Central memory CD8-positive, alpha-beta T cell (primary cell): ENCODE measurements at places on chromosomes 12 and 14.

GRCh38 chr14:36649872-36650650 lies 11.6 kb upstream of the PAX9 start:
- no peak for DNase-seq

GRCh38 chr12:82740129-82741000 lies 53.7 kb downstream of the TMTC2 start:
- DNase-seq = no peak

DNA sequence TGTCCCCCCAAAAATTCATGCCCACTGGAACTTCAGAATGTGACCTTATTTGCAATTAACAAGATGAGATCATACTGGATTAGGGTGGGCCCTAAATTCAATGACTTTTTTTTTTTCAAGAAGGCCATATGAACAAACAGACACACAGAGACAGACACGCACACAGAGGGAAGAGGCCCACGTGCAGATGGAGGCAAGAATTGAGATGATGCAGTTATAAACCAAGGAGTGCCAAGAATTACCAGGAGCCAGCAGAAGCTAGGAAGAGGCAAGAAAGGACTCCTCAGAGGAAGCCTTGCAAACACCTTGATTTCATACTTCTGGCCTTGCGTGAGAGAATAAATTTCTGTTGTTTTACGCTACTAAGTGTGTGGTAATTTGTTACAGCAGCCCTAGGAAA lies 33.4 kb downstream of the NELL2 start:
- no peak for DNase-seq

GRCh38 chr14:71430678-71431376 lies 501.4 kb upstream of the RGS6 start:
- no peak for DNase-seq

DNA sequence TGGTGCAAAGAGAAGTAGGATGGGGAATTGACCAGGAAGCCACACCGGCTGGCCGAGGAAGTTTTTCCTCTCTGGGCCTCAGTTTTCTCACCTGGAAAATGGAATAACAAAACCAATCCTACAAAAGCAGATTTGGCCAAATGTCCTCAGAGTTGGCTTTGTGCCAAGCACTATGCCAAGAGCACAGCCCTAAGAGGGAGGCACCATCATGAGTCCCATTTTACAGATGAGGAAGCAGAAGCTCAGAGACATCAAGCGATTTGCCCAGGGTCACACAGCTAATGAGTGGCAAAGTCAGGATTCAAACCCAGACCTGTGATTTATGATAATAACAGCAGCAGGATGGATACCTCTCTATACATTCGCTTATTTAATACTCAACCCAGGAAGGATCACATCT lies 27.3 kb downstream of the RASAL1 start:
- DNase-seq = no peak

DNA sequence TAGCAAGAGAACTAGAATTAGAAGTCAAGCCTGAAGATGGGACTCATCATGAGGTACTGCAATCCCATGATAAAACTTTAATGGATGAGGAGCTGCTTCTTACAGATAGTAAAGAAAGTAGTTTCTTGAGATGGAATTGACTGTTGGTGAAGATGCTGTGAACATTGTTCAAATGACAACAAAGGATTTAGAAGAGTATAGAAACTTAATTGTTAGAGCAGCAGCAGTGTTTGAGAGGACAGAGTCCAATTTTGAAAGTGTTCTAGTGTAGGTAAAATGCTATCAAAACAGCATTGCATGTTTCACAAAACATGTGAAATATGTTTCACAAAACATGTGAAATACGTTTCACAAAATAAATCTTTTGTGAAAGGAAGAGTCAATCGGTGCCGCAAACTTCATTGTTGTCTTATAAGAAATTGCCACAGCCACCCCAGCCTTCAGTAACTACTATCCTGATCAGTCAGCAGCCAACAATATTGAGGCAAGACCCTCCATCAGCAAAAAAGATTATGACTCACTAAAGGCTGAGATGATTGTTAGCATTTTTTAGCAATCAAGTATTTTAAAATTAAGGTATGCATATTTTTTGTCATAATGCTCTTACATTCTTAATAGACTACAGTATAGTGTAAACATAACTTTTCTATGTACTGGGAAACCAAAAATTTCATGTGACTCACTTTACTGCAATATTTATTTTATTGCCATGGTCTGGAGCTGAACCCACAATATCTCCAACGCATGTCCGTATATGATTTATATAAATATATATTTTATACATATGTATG lies 173.4 kb upstream of the BMP4 start:
- no peak for DNase-seq

GRCh38 chr12:123111498-123112165 lies 39.3 kb downstream of the PITPNM2 start:
- DNase-seq = no peak

DNA sequence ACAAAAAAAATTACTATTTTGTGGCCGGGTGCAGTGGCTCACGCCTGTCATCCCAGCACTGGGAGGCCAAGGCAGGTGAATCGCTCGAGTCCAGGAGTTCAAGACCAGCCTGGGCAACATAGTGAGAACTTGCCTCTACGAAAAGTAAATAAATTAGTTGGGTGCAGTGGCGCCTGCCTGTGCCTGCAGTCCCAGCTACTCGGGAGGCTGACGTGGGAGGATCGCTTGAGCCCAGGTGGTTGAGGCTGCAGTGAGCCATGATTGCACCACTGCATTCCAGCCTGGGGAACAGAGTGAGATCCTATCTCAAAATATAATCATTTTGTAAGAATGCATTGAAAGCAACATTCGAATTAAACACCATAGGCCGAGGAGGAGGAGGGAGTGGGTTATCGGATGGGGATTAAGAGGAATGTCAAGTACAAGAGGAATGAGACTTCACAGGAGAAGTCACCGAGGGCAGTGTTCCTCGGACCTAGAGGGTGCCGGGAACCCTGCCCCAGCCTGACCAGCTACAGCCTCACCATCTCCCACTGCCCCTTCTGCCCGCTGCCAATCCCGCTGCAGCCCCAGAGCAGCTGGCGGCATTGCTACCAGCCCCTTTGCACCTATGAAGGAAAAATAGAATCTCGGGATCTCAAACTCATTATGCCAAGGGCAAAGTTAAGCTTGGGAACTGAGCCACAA lies 32.6 kb upstream of the AACS start:
- no peak for DNase-seq

GRCh38 chr14:77271113-77271710 lies at the start of gene NGB:
NGB (minus strand) TSS chr14:77271206; CDS start chr14:77270937, 269 bp downstream.
- DNase-seq = no peak

- no peak for DNase-seq
Observed at GRCh38 chr12:111686574-111687105, 787 bp downstream of the ACAD10 start.

DNA sequence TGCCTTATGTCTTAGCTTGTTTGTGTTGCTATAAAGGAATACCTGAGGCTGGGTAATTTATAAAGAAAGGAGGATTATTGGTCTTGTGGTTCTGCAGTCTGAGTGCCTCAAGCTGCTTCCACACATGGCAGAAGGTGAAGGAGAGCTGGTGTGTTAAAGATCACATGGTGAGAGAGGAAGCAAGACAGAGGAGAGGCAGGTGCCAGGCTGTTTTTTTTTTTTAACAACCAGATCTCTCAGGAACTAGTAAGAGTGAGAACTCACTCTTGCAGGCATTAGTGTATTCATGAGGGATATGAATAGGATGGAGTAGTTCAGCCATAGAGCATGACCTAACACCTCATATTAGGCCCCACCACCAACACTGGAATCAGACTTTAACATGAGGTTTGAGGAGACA lies 123.4 kb downstream of the CMAS start:
- no peak for DNase-seq

GRCh38 chr14:44317441-44317746 lies 189.7 kb downstream of the FSCB start:
- DNase-seq = no peak

- no peak for DNase-seq
Observed at GRCh38 chr12:62317017-62317416, 56.8 kb downstream of the USP15 start.

- DNase-seq = no peak
Observed at GRCh38 chr12:130981074-130981742, 27.5 kb downstream of the ADGRD1 start.

DNA sequence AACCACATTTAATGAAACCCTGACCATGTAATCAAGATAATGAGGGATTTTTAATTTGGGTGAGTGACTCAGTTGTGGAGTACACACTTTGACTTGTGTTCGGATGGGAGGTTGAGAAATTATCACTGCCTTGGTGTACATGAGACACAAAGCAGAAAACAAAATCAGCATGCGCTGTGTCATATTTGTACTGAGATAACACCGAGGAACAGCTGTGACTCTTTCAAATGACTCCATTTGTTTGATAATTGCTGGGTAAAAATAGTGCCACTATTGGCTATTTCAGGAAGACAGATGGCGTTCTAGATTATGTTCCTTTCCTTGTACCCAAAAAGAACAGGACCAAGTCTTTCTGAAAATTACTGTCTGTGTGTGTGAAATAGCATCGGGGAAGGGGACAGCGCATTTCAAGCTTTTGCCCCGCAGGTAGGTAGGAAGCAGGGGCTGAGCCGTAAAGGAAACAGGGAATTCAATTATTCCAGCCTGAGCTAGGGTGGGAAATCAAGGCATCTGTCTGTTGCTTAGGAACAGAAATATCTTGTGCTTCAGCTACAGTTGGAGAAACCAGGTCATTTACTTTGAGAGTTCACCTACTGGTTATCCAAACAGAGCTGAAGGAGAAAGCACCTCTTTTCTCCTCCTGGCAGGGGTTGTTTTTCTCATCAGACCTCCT lies 114.3 kb downstream of the SNAPC1 start:
- DNase-seq = no peak

GRCh38 chr12:42666671-42667243 lies 77.2 kb upstream of the PRICKLE1 start:
- no peak for DNase-seq

GRCh38 chr12:90945070-90945649 lies 9.8 kb downstream of the CCER1 start:
- DNase-seq = no peak

- DNase-seq = no peak
Observed at GRCh38 chr12:6377667-6377994, 2.3 kb upstream of the SCNN1A start.

DNA sequence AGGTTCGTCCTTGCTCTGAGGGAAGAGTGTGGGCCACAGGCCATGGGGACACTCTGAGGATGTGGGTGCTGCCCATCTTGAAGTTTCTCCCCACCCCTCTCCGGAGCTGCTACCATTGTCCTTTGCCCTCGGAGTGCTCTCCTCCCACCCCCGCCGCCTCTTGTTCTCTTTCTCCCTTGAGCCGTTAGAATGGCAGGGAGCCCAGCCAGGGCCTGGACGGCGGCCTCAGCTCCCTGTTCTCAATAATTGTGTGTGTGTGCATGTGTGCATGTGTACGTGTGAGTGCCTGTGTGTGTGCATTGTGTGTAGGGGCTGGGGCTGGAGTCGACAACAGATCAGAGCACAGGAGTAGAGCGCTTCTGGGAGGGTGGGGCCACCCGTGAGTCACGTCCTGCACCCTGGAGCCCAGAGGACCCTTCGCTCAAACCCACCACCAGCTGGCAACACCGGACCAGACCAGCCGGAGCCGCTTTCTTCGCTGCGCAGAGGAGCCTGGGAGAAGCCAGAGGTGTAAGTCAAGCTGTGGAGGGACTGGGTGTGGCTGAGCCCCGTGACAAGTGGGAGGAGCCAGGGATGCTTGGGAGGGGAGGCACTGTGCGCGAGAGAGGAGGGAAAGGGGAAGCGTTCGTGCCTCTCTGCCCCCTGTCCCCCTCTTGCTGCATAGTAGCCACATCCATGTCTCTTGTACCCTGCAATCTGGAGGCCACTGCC lies 25.9 kb upstream of the KCNA5 start:
- no peak for DNase-seq

DNA sequence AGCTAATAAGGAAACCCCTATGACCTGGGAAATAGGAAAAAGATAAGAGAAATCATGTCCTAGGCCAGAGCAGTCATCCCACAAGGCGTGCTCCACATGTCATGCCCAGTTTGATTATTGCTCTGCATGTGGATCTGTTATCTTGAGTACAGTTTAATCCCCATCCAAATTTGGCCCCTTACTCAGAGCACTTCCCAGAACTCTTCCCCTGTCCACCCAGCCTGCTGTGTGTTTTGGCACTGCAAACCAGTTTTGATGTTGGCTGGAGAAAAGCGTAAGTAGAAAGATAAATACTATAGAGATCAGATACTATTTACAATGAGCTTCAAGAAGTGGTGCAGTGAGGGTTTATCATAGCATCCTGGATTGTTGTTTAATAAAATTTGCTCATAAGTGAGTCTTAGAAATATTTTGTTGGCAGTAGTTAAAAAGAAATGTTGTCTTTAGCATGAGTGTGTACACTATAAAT lies 83.8 kb downstream of the PTPRB start:
- DNase-seq = no peak

GRCh38 chr14:104291123-104292000 lies 153.0 kb downstream of the KIF26A start:
- DNase-seq = no peak

DNA sequence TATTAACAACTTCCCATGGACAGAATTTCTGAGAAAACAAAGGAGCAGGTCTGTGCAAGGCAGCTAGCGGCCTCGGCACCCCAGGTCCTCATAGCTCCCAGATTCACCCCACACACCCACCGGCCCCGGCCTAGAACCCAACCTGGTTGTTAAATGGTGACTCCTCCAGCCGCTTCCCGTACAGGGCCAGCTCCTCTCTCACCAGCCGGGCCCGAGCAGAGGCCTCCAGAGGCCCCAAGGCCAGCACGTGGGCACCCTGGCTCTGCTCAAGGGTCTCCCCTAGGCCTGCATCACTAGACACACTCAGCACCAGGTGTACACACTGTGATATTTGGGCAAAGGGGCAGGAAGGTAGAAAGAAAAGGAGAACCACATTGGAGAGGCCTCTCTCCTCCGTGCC lies 30.3 kb downstream of the TEP1 start:
- no peak for DNase-seq

DNA sequence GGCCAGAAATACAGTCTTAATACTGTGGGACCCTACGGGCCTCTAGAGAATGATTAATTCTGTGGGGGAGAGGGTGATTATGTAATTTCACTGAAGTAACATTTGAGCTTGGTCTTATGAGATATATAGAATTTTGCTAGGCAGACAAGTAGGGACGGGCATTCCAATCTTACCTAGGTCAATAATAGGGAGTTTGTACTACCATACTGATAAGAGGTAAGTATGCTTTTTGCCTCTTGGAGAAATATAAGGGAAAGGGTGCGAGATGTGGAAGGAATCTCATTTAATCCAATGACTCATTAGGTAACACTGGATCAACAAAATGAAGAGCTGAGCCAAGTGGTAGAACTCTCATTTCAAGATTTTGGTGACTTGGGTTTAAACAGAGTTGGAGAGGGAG lies 5.2 kb downstream of the RAB5B start:
- no peak for DNase-seq

- no peak for DNase-seq
Observed at GRCh38 chr14:40074169-40074568, 641.9 kb upstream of the FBXO33 start.

DNA sequence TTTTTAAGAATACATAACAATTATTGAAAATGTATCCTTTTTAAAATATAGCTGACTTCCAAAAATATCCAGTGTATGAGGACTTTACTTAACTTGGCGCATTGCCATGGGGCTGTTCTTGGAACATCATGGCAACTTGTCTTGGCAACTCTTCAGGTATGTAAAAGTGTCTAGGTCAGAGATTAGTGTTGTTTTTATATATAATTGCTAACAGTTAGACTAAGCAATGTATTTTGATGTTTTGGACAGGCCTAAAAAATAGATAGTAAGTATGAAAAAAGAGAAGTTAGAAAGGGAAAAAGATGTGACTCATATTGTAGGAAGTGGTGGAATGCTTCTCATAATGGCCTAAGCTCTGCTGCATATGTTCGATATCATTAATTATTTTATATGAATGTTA lies 70.9 kb downstream of the MON2 start:
- no peak for DNase-seq
